ENCODE measurements at places on chromosomes 11 and 22. TPM values are rescaled to one million over a fixed set of nuclear protein-coding genes. Genes with fewer than 3 reads are reported as not detected.

PNPLA5 gene
- total RNA-seq, result not detected

FREY1 gene
- 0.75 TPM for total RNA-seq

STK33 gene
- 0.45 TPM for total RNA-seq

ARHGAP20 gene
- 1.3 TPM for total RNA-seq

ANGPTL5 gene
- not detected for total RNA-seq

OTOG gene
- not detected for total RNA-seq

CDON gene
- 104 TPM for total RNA-seq

SLC17A6 gene
- not detected for total RNA-seq

TYR gene
- total RNA-seq, result not detected

SCGB1A1 gene
- not detected for total RNA-seq

BAIAP2L2 gene
- 1.1 TPM for total RNA-seq

VPS37C gene
- 4.8 TPM for total RNA-seq

ZNF280A gene
- not detected for total RNA-seq

ARHGAP32 gene
- 12.2 TPM for total RNA-seq

DCDC1 gene
- 0.08 TPM for total RNA-seq

CNIH2 gene
- total RNA-seq, result not detected

TTC36 gene
- not detected for total RNA-seq

SLC22A8 gene
- total RNA-seq, result not detected

TECTA gene
- 0.38 TPM for total RNA-seq

NELL1 gene
- not detected for total RNA-seq

MFNG gene
- 0.08 TPM for total RNA-seq

P2RY2 gene
- total RNA-seq, result not detected

SEC14L2 gene
- total RNA-seq, result 33.7 TPM

F2 gene
- total RNA-seq, result not detected

TMEM86A gene
- 0.47 TPM for total RNA-seq

MS4A4A gene
- not detected for total RNA-seq

MRGPRX3 gene
- total RNA-seq, result not detected

SMIM35 gene
- not detected for total RNA-seq

ZFP91 gene
- 29.0 TPM for total RNA-seq

RIMBP3C gene
- total RNA-seq, result 0.15 TPM

CREB3L1 gene
- 19.9 TPM for total RNA-seq

RBMXL2 gene
- 0.08 TPM for total RNA-seq

PRR33 gene
- not detected for total RNA-seq

MMP12 gene
- 9.1 TPM for total RNA-seq

YPEL4 gene
- 2.8 TPM for total RNA-seq

FOSL1 gene
- 5.3 TPM for total RNA-seq

CLMP gene
- total RNA-seq, result 47.2 TPM

NAP1L4 gene
- 81.2 TPM for total RNA-seq

GLB1L3 gene
- total RNA-seq, result not detected

GRAP2 gene
- total RNA-seq, result not detected

Data from smooth muscle cell of the coronary artery (primary cell).